ENCODE measurements at places on chromosomes 5 and 9. TPM values are rescaled to one million over a fixed set of nuclear protein-coding genes. Genes with fewer than 3 reads are reported as not detected.

DNA sequence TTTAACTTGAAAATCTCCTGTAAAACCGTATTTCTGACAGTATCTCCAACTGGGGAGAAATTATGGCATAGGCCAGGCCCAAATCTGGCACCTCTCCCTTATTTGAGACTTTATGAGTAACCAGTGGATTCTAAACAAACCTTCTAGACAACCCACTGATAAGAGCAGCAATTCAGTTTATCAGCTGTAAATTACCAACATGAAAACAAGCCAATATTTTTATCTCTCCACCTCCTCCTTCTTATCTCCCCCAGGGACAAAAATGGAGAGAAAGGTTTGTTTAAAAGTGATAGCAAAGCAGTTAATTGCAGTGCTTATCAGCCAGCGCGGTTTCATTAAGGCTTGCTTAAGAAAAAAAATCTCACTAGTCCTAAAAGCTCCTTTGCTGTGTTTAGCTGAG is 53.8 kb downstream of the KCNV2 start:
- H3K4me3 ChIP-seq = no peak overlapping the region
- DNase-seq = no peak
- peaks cover 31% of the 10 kb centered on the region for H3K36me3 ChIP-seq
- H3K27ac ChIP-seq = no peak overlapping the region

- H3K4me1 ChIP-seq = peaks cover 28% of the 10 kb centered on the region
- peak; percentile 55 for DNase-seq
- H3K36me3 ChIP-seq = no peaks in the 10 kb centered on the region
- no peak overlapping the region for H3K4me3 ChIP-seq
- H3K27ac ChIP-seq = no peak overlapping the region
Measured at GRCh38 chr5:174532455-174533453, 191.6 kb upstream of the MSX2 start.

- H3K36me3 ChIP-seq = no peaks in the 10 kb centered on the region
- no peak overlapping the region for H3K4me3 ChIP-seq
- no peak overlapping the region for H3K27ac ChIP-seq
Measured at GRCh38 chr9:11595756-11596155, 983.0 kb upstream of the PTPRD start.

Gene TLX3
- total RNA-seq = 0.23 TPM

DNA sequence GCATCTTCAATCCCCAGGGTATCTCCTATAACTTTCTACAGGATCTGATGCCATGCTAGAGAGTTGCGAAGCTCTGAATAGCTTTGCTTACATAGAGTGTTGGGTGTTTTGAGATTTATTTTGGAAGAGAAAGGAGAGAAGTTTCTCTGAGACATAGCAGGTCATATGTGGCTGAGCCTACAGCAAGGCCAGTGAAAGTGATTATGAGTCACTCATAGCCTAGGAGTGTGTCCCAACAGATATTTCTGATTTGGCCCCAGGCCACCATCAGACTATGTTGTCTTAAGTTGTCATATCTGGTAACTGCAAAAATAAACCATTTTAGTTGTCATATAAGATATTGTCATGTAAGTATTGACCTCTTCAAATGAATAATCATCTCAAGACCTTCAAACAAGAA is 132.0 kb upstream of the RAI14 start:
- no peaks in the 10 kb centered on the region for H3K36me3 ChIP-seq
- H3K27me3 ChIP-seq = no peaks in the 10 kb centered on the region

Gene TMEM215
- 0.18 TPM for total RNA-seq

- H3K4me1 ChIP-seq = peaks cover 2% of the 10 kb centered on the region
- H3K27me3 ChIP-seq = no peaks in the 10 kb centered on the region
- H3K4me3 ChIP-seq = no peak overlapping the region
- DNase-seq = no peak
Measured at GRCh38 chr9:13970018-13970417, 343.9 kb downstream of the NFIB start.

- H3K36me3 ChIP-seq = no peaks in the 10 kb centered on the region
- H3K4me3 ChIP-seq = no peak overlapping the region
- H3K27ac ChIP-seq = no peak overlapping the region
Measured at GRCh38 chr5:178380086-178380485, 147.5 kb upstream of the PHYKPL start.

DNA sequence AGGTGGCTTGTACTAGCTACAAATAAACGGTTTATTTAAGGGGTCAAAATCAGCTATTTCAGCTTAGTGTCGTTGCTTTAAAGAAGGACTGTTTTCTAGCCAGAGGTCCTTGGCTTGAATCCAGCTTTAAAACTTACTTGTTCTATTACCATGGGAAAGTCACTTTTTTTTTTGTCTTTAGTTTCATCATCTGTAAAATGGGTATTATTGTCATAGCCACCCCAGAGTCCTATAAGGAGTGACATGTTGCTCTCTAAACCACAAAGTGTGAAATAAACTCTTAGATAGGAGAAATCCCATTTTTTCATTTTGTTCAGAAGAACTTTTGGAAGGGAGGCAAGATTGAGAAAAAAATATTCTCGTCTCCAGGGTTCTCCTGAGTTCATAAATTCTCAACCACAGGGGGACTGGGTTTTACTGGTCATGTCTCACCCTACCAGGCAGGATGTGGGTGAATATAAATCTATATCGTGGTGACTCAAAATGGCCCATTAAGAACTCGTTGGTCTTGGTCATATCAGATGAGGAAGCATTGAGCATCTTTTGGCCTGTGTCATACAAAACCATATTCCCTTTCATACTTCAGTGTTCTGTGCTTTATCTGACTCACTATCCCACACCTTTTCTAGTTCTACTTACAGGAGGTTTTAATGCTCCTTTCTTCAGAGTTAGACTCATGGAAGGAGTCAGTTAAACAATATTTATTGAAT is 202.7 kb upstream of the NR3C1 start:
- H3K4me3 ChIP-seq = no peak overlapping the region
- H3K27me3 ChIP-seq = peaks cover 6% of the 10 kb centered on the region
- H3K27ac ChIP-seq = no peak overlapping the region
- DNase-seq = no peak

DNA sequence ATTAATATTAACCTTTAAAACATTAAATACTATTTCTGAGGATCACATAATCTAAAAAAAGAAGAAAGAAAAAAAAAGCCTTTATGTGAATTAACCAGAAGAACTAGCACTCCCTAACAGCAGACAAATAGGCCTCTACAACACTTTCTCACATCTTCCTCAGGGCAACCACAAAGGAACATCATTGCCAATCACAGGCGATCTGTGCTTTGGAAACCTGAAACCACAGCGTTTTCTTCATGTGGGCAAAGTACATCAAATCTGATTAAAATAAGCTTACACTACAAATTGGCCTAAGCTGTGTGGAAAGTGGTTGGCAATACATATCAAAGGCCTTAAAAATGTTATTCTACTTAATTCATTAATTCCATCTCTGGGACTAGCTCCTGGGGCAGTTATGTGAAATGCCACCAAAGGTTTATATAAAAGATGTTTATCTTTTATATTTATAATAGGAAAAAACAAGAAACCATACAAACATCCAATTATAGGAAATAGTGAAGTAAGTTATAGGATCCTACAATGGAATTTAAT is 184.8 kb upstream of the TBCA start:
- no peak overlapping the region for H3K27ac ChIP-seq
- no peak overlapping the region for H3K4me3 ChIP-seq
- H3K27me3 ChIP-seq = peaks cover 2% of the 10 kb centered on the region
- DNase-seq = no peak

GRCh38 chr5:133900534-133901270 is 67.7 kb downstream of the C5orf15 start:
- no peaks in the 10 kb centered on the region for H3K36me3 ChIP-seq
- H3K4me3 ChIP-seq = no peak overlapping the region
- DNase-seq = no peak
- H3K27ac ChIP-seq = no peak overlapping the region
- H3K27me3 ChIP-seq = peaks cover 7% of the 10 kb centered on the region
- H3K4me1 ChIP-seq = no peaks in the 10 kb centered on the region

DNA sequence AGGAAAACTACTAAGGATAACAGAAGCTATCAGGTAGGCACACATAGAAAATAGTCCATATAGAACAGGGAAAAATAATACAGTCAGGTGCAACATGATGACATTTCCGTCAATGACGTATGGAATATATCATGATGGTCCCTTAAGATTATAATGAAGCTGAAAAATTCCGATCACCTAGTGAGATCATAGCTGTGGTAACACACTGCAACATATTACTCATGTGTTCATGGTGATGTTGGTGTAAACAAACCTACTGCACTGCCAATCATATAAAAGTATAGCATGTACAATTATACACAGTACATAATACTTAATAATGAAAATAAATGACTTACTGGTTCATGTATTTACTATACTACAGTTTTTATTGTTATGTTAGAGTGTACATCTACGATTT is 60.0 kb downstream of the MEGF9 start:
- no peak for DNase-seq
- H3K4me1 ChIP-seq = no peaks in the 10 kb centered on the region
- H3K27me3 ChIP-seq = no peaks in the 10 kb centered on the region
- H3K36me3 ChIP-seq = no peaks in the 10 kb centered on the region
- H3K27ac ChIP-seq = no peak overlapping the region

GRCh38 chr5:38548064-38548759 is 8.2 kb downstream of the LIFR start:
- H3K36me3 ChIP-seq = no peaks in the 10 kb centered on the region
- H3K27me3 ChIP-seq = no peaks in the 10 kb centered on the region
- H3K27ac ChIP-seq = no peak overlapping the region
- DNase-seq = no peak
- H3K4me1 ChIP-seq = peaks cover 17% of the 10 kb centered on the region
- no peak overlapping the region for H3K4me3 ChIP-seq

DNA sequence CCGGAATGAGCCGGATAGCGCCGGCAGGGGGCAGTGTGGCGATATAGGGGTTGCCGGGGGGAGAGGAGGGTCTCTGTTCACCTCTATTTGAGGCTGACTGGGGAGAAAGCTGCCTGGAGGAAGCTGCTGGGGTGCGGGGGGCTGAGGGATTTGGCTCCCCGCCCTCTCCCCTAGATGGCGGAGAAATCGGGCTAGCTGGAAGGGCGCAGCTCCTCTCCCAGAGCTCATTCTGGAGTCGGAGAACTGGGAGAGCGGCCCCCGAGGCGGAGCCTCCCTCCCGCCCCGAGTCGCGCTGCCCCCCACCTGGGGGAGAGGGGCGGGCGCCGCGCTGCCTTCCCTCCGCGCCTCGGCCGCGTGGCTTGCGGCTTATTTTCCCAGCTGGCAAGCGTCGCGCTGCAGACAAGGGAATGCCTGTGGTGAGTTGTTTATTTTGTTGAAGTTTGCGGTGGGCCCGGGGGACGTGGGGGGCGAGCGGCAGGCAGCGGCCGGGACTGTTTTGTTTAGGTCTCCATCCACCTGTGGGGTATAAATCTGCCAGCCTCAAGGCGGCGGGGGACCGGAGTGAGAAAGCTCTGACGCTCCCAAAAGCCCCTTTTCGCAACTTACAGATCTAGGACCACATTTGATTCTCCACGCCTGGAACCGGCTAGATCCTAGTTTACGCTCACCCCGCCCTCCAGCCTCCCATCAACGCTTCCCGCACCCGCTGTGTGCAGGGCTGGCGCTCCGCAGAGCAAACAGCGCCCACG is 4.1 kb upstream of the RGMB start:
- H3K4me1 ChIP-seq = peaks cover 16% of the 10 kb centered on the region
- H3K27me3 ChIP-seq = peaks cover 14% of the 10 kb centered on the region
- no peak overlapping the region for H3K27ac ChIP-seq
- peak overlapping the region; percentile 95 for H3K4me3 ChIP-seq

GRCh38 chr5:86143837-86144236 is 473.9 kb upstream of the COX7C start:
- no peaks in the 10 kb centered on the region for H3K27me3 ChIP-seq
- H3K36me3 ChIP-seq = no peaks in the 10 kb centered on the region
- no peak overlapping the region for H3K4me3 ChIP-seq
- no peaks in the 10 kb centered on the region for H3K4me1 ChIP-seq
- DNase-seq = no peak

GRCh38 chr9:123345567-123345955 is 10.4 kb upstream of the CRB2 start:
- peaks cover 7% of the 10 kb centered on the region for H3K27me3 ChIP-seq
- peak overlapping the region; percentile 70 for H3K27ac ChIP-seq
- H3K4me1 ChIP-seq = peaks cover 11% of the 10 kb centered on the region
- peaks cover 4% of the 10 kb centered on the region for H3K36me3 ChIP-seq

GRCh38 chr9:83336706-83337105 is 201.5 kb downstream of the FRMD3 start:
- no peak for DNase-seq
- H3K4me3 ChIP-seq = no peak overlapping the region
- peaks cover 3% of the 10 kb centered on the region for H3K36me3 ChIP-seq

DNA sequence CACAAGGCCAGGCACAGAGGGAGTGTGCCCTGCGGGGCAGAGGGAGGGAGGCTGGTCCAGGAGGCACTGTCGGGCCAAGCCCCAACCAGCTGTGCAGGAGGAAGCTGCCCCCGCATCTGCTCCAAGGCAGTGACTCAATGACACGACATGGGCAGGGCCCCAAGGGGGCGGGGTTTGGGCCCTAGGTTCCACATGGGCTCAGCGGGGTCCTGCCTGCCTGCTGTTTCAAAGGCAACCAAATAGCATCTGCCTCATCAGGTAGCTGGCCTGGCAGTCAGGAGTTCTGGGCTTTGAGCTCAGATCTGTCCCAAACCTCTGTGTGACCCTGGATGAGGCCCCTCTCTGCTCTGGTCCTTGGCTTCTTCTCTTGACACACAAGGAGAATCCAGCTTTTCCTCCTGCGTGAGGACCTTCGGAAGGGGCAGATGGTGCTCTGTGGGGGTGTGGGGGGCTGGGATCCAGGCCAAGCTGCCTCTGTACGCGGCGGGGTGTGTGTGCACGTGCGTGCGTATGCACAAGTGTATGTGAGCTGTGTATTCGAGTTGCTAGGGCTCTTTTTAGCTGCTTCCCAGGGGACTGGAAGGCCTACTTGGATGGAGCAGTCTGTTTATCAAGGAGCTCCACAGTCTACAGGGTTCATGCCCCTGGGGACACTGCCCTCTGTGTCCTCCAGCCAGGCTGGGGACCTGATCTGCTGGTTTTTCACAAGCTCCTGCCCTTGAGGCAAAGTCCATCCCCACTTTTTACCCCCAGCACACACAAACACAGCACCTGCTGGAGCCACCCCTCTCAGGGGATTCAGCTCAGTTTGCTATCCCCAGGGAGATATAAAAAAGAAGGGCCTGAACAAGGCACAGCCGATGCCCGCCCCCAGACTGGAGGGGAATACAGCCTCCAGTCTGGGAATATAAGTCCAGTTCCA is 138.9 kb downstream of the RGS3 start:
- H3K4me3 ChIP-seq = no peak overlapping the region
- H3K27ac ChIP-seq = peak overlapping the region; percentile 31
- peaks cover 22% of the 10 kb centered on the region for H3K27me3 ChIP-seq
- H3K36me3 ChIP-seq = no peaks in the 10 kb centered on the region
- peaks cover 51% of the 10 kb centered on the region for H3K4me1 ChIP-seq
- no peak for DNase-seq

Data from endothelial cell (in vitro differentiated cells).